Ammon's horn (tissue), 1 donor: ENCODE measurements at places on chromosomes 3 and 15.

DNA sequence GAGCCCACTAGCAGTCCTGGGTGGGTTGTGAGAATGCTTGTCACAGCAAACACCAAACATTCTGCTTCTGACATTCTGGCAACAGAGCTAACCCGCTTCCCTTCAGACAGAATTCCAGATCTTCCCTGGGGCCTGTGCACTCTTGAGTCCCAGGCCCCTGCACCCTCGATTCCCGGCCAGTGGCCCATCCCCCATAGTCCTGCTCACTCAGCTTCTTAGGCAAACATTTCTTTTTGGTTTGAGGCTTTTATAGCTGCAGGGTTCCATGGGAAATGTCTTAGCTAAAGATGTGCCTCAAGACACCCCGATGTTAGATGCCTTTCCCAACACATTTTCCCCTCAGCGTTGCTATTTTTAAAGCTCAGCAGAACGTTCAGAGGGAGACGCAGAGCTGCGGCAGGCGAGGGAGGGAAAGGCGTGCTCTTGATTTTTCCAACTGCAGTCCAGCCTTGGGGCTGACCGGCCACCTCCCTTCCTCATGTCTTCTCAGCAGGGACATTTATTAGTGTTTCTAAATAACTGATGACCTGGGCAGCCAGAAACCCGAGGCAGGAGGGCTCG is 35.2 kb downstream of the ABTB1 start:
- no peak for DNase-seq

DNA sequence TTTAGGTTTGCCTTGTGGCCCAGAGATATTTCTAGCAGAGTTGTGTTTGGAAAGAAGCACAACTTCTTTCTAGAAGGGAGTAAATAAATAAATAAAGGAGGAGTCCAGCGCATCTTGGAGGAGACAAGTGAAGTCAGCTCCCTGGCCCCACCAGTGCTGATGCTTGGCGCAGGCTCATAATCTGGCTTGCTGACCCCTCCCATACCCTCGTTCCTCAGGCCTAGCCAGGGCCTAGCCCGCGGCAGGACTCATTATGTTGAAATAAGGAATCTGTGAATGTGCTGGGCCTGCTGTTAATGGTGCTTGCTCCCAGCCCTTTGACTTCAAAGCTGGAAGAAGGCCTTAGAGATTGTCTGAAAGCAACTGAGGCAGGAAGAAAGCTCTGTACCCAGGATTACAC is 3.1 kb downstream of the ZNF710 start:
- DNase-seq: no peak

DNA sequence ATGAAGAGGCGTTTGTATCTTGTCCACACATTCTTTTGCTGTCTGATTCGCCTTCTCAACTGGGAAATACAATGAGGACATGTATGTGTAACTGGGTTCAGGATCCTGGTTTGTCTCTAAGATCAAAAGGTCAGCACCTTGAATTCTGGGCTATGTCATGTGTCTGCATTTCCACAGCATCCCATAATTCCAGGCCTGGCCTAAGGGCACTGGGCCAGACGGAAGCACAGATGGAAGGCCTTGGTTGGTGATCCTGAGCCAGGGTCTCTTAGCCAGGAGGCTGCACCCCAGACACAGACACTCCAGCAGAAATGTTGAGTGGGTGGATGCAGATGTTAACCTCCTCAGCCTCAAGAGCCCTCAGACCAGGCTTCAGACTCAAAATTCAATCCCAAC is 23.7 kb upstream of the HERC1 start:
- no peak for DNase-seq

DNA sequence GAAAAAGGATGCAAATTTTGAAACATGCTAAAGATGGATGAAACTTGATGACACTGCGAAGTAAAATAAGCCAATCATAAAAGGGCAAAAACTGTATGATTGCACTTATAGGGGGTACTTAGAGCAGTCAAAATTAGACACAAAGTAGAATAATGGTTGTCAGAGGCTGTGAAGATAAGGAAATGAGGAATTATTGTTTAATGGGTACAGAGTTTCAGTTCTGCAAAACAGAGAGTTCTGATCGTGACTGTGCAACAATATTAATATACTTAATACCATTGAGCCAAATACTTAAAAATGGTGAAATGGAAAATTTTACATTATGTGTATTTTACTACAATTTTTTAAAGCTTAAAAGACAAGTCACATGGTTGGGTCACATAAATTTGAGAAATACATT is 35.1 kb downstream of the UBE3A start:
- no peak for DNase-seq

DNA sequence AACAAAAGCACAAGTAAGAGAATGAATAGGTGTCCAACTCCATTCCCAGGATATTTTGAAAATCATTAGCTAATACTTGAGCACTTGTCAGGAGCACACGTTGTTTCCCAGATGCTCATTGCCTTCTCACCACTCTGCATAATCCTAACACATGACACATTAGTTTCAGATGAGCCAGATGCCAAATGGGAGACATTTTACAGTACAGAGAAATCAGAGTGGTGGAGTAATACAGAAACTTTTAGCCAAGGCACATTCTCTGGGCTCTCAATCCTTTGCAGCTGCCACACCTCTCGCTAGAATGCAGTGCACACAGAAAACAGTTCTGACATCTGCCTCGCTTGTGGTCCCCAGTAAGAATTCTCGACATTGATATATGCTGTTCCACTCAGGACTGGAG is 76.6 kb downstream of the P3H2 start:
- DNase-seq: no peak

GRCh38 chr15:70093481-70094319 is 4.0 kb downstream of the TLE3 start:
- DNase-seq: no peak

DNA sequence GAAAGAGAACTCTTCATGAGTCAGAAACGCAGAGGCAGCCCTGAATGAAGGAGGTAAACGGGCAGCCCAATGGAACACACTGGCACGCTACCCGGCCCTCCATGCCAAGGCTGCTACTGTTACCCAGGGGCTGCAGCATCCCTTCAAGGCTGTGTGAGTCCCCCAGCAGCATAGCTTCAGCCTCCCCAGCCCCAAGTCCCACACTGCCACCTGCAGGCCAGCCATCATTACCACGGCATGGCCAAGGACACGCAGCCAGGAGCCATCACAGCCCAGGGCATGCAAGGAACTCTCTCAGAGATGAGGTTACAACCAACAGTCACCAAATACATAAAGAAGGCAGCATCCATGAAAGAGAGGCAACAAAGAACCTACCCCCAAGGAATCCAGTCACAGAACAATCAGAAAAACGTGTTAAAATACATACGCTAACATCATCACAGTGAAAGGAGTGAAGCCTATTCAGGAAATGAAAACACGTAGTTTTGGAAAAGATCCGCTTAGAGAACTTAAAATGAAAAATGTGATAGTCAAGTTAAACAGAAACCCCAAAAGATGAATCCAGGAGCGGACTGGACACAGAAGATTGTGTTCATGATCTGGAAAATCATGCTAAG is 22.4 kb downstream of the PLA2G4F start:
- peak; percentile 67 for DNase-seq

- no peak for DNase-seq
These were observed 84.5 kb downstream of the ASB7 start for GRCh38 chr15:100686725-100687473.

DNA sequence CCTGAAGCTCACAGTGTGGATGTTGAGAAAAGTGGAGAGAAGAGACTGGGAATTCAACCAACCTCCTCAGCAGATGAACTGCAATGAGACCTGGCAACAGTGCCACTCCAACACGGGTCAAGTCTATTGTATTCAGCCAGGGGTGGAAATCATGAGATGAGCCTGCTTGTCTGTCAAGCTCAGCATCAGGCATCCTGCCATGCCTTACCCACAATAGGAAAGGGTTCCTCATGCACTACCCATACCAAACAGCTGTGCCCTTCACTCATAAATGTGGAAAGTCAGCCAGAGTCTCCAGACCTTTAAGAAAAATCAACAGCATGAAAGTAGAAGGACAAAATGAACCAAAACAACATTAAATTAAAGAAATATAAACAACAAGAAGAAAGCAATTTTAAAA is 542.1 kb downstream of the EPHB1 start:
- DNase-seq: no peak
